Activated naive CD4-positive, alpha-beta T cell treated with anti-CD3 and anti-CD28 coated beads, Interleukin-2, amount 50 U/mL, for 16 hours (primary cell): ENCODE measurements at places on chromosomes 16 and 17.

DNA sequence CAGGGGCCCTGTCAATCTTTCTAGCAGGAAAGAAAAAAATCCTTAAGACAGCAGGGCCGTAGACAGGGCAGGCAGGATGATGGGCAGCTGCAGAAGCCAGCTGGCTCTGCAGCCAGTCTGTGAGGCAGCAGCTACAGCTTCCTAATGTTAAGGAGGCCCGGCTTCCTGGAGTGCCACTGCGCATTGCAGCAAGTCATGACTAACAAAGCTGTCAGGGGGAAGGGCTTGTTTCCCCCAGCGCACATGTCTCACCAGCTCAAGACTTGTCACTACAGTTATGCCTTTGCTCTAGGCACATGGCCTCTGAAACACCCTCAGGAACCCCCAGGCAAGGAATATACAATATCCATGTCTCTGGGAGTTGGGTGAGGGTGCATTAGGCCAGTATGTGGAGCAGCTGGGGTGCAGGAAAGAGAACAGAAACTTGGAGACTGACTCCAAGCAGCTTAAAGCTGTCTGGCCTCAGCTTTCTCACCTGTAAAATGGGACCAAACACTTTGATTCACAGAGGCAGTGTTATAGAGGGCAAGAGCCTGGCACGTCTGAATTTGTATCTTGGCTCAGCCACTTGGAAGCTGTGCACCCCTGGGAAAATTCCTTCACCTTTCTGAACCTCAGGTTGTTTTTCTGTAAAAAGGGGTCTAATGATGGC, 220.0 kb downstream of the HAPSTR1 start:
- DNase-seq, result no peak

DNA sequence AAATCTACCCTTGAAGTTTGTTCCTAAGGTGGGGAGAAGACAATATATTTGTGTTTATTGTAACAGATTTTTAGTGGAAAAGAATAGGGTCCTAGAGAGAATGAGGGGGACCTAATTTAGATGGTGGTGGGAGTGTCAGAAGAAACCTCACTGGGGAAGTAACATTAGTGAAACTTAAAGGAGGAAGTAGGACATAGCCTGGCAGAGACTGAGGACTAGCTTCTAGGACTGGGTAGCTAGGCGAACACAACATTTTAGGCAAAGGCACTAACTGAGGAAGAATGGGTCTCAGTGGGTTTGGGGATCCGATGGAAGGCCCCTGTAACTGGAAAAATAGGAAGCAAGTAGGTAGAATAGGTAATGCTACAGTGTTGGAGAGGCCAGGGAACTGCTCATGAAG, 4.2 kb upstream of the ARL2BP start:
- no peak for DNase-seq

- no peak for DNase-seq
These were observed 28.5 kb upstream of the SLC38A8 start for GRCh38 chr16:84071121-84071520.

- DNase-seq, result no peak
These were observed 13.9 kb downstream of the CD300A start for GRCh38 chr17:74480290-74480689.

GRCh38 chr16:86877108-86877507, 298.8 kb downstream of the FOXL1 start:
- no peak for DNase-seq

GRCh38 chr17:13490906-13491482, 110.7 kb downstream of the HS3ST3A1 start:
- DNase-seq, result no peak
